ENCODE measurements at places on chromosomes 2 and 18. TPM values are rescaled to one million over a fixed set of nuclear protein-coding genes. Genes with fewer than 3 reads are reported as not detected.

Gene GNAL
- total RNA-seq, result 80.6 TPM

Gene RUFY4
- total RNA-seq, result not detected

Gene MATN3
- 2.0 TPM for total RNA-seq

Gene ZCCHC2
- 9.1 TPM for total RNA-seq

Gene ZBTB7C
- 2.0 TPM for total RNA-seq

Gene LBX2
- not detected for total RNA-seq

Gene ERBB4
- total RNA-seq, result 99.1 TPM

Gene SCG2
- 81.9 TPM for total RNA-seq

Gene ASNSD1
- total RNA-seq, result 91.0 TPM

Gene DRC1
- 3.0 TPM for total RNA-seq

Gene TAF1B
- 22.9 TPM for total RNA-seq

Gene KCNJ3
- 12.5 TPM for total RNA-seq

Gene PMAIP1
- 0.98 TPM for total RNA-seq

Gene SMC6
- total RNA-seq, result 22.6 TPM

Gene IL36G
- not detected for total RNA-seq

Gene PKP4
- 98.8 TPM for total RNA-seq

Gene MAPRE2
- total RNA-seq, result 82.4 TPM

Gene ZFAND2B
- total RNA-seq, result 6.6 TPM

Gene FER1L5
- total RNA-seq, result 0.25 TPM

Gene RPRM
- total RNA-seq, result 101 TPM

Gene IL18RAP
- not detected for total RNA-seq

Gene ACTG2
- total RNA-seq, result 0.98 TPM

Gene ST6GAL2
- 76.0 TPM for total RNA-seq

Gene TMEM200C
- total RNA-seq, result 20.4 TPM

Gene BMP10
- total RNA-seq, result not detected

Gene POTEI
- total RNA-seq, result under 0.01 TPM

Gene TRMT61B
- 21.4 TPM for total RNA-seq

Gene KATNAL2
- 3.4 TPM for total RNA-seq

Gene MC4R
- total RNA-seq, result 1.2 TPM

Gene GAREM2
- total RNA-seq, result 10.6 TPM

Gene TANC1
- 5.9 TPM for total RNA-seq

Gene ALLC
- total RNA-seq, result not detected

Gene ZAP70
- total RNA-seq, result 0.49 TPM

Gene PDIA6
- 79.4 TPM for total RNA-seq

Gene CD226
- total RNA-seq, result 0.74 TPM

Gene SERPINB12
- not detected for total RNA-seq

Gene MALL
- total RNA-seq, result 1.5 TPM

Gene IL18R1
- total RNA-seq, result not detected

Gene TMEM182
- total RNA-seq, result 2.2 TPM

Gene FSHR
- total RNA-seq, result not detected

Gene ACVR1C
- 4.2 TPM for total RNA-seq

Gene CNNM3
- 19.2 TPM for total RNA-seq

Gene NCKAP5
- total RNA-seq, result 9.3 TPM

Gene PJVK
- total RNA-seq, result 4.2 TPM

Gene HOXD4
- total RNA-seq, result not detected

Gene DSG2
- 3.2 TPM for total RNA-seq

Gene FNDC4
- 47.9 TPM for total RNA-seq

Gene GTF3C2
- total RNA-seq, result 40.8 TPM
